ENCODE measurements at places on chromosomes 16 and 17. TPM values are rescaled to one million over a fixed set of nuclear protein-coding genes. Genes with fewer than 3 reads are reported as not detected.

CORO1A gene
- total RNA-seq, result 38.4 TPM

GRCh38 chr17:5675625-5676421, 91.5 kb upstream of the NLRP1 start:
- DNase-seq, result no peak

GRCh38 chr16:27243725-27244362, 24.7 kb downstream of the NSMCE1 start:
- DNase-seq, result no peak

DNA sequence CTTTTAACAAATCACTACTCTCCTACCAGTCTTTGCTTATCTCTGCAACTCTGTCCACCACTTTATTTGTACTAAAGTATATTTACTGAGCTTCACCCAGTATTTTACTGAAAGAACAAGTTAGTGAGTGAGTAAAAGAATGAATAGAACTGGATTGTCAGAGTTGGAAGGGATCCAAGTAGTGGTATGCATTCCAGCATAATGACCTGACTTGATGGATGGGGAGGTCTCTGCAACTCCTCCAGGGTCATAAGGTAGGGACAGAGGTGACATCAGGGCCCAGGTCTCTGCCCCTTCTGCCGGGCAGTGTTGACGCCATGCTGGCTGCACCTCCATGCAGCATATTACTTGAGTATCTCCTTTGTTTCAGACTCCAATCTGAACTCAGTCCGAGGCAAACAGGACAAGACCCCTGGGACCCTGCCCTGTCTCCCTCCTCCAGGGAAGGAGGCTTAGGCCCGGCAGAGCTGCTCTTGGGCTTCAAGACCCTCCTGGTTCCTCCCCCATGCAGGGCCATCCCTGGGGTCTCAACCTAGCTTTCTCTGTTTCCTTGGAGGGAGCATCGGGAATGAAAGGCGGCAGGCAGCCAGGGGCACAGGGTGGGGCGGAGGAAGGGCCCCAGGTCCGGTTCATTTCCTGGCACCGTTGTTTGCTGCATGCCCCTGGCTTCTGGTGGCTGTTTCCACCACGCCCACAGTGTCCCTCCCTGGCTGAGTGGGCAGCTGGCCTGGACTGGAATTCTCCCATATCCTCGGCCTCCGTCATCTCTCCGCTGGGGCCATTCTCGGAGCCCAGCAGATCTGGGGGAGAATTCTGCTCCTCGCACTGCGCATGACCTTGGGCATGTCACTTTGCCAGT, 12.4 kb upstream of the ITGA3 start:
- peak; percentile 87 for DNase-seq

GRCh38 chr17:58534901-58535421, 20.5 kb upstream of the MTMR4 start:
- DNase-seq, result no peak

DNA sequence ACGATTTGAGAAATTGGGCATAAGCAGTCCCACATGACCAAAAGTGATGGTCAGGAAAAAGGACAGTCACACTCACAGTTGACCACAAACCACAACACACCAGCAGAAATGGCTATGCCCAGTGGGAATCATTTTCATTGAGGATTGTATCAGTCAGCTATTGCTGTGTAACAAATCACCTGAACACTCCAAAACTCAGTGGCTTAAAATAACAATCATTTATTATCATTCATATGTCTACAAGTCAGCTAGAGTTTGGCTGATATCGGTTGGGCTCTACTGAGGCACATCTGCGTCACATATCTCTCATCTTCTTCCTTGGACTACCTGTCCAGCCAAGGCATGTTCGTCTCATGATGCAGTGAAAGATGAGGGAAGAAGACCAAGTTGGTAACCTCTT, 93.3 kb downstream of the CMC2 start:
- DNase-seq, result no peak

GRCh38 chr17:76868176-76868668, at the start of gene MGAT5B:
Gene MGAT5B (plus strand): TSS chr17:76868404. CDS start chr17:76869030, 626 bp downstream.
- DNase-seq, result peak; percentile 84

DNA sequence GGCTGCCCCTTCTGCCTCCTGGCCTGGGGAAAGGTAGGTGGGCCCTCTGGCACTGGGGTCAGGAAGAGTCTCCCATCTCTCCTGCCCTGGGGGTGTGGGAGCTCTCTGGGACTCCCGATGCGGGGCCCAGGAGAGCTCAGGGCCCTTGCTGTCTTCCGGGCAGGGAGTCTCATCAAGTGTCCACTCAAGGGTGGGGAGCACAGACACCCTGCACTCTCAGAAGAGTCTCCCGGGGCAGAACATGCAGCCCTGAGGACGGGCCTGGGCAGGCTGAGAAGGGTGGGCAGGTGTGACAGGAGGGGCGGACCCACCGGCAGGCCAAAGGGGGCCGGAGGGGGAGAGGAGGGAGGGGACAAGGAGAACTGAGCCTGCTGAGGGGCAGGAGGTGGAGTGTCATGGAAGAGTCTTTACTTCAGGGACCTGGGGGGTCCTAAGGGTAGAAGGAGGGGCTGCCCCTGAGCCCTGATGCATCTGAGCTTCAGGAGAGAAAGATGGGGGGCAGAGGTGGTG, 8.4 kb upstream of the PKMYT1 start:
- no peak for DNase-seq

SDR42E1 gene
- 1.2 TPM for total RNA-seq

- peak; percentile 42 for DNase-seq
These were observed 9.4 kb upstream of the SPATA2L start for GRCh38 chr16:89710709-89711564.

SLC35G6 gene
- total RNA-seq, result not detected

- no peak for DNase-seq
These were observed 36.8 kb downstream of the CPD start for GRCh38 chr17:30415491-30415890.

TANC2 gene
- 60.7 TPM for total RNA-seq

GRCh38 chr16:15415511-15415985, 18.8 kb upstream of the BMERB1 start:
- no peak for DNase-seq

GRCh38 chr17:45127548-45128300, 4.6 kb downstream of the PLCD3 start:
- peak; percentile 87 for DNase-seq

FOXL1 gene
- 34.4 TPM for total RNA-seq

ADAD2 gene
- total RNA-seq, result not detected

GRCh38 chr16:81938326-81939163, 72.7 kb downstream of the SDR42E1 start:
- no peak for DNase-seq

DNA sequence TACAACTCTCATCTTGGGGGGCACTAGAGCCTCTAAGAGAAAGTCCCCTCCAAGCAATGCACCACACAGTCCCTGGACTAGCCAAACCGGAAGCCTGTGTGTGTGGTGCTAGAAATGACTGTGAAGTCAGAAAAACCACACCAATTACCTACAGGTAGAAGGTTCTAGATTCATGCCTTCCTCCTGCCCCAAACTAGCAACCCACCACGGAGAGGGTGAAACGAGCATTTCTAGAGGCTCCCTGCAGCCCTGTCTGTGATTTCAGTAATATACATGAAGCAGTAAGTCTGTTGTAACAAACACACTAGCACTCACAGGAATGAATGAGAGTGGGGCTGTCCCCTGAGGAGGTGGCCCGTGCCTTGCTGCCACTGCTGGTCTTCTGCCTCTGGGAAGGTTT, 13.6 kb downstream of the ZFHX3 start:
- no peak for DNase-seq

PLCG2 gene
- 48.4 TPM for total RNA-seq

C16orf74 gene
- total RNA-seq, result 0.87 TPM

GRCh38 chr17:45338023-45338781, 21.4 kb upstream of the MAP3K14 start:
- DNase-seq, result peak; percentile 69

ABCA6 gene
- total RNA-seq, result 200 TPM

KIFC3 gene
- 69.7 TPM for total RNA-seq

GABARAPL2 gene
- total RNA-seq, result 106 TPM

DNA sequence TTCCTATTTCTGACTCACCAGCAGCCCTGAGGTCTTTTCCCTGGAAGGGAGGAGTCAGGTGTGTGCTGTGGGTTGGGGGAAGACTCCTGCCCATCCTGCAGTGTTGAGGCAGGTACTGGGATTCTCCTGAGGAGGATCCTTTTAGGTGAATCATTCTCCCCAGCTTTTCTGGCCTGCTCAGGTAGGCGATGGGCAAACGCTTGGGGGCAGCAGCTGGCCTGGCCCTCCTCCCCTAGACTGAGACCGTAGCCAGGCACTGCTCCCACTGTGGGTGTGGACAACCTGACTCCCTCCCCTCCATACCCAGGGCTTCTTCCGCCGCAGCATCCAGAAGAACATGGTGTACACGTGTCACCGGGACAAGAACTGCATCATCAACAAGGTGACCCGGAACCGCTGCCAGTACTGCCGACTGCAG, 15.1 kb downstream of the GJD3 start:
- no peak for DNase-seq

- DNase-seq, result no peak
These were observed 44.1 kb downstream of the ZNF423 start for GRCh38 chr16:49811644-49812334.

- peak; percentile 92 for DNase-seq
These were observed 4.4 kb downstream of the FMNL1 start for GRCh38 chr17:45225964-45226530.

ZFP90 gene
- total RNA-seq, result 17.1 TPM

GRCh38 chr17:7887038-7887481, 1.5 kb upstream of the CHD3 start:
- no peak for DNase-seq

GRCh38 chr16:23015580-23015979, 133.7 kb downstream of the USP31 start:
- no peak for DNase-seq

GRCh38 chr17:32956240-32956970, 28.5 kb downstream of the TMEM98 start:
- no peak for DNase-seq

- DNase-seq, result no peak
These were observed 3.8 kb downstream of the SNX29 start for GRCh38 chr16:11980136-11980844.

CSF3 gene
- 0.39 TPM for total RNA-seq

GRCh38 chr17:74527081-74527480, 4.2 kb downstream of the CD300LB start:
- DNase-seq, result no peak

GRCh38 chr17:48961516-48962233, 6.7 kb downstream of the GIP start:
- no peak for DNase-seq

DNA sequence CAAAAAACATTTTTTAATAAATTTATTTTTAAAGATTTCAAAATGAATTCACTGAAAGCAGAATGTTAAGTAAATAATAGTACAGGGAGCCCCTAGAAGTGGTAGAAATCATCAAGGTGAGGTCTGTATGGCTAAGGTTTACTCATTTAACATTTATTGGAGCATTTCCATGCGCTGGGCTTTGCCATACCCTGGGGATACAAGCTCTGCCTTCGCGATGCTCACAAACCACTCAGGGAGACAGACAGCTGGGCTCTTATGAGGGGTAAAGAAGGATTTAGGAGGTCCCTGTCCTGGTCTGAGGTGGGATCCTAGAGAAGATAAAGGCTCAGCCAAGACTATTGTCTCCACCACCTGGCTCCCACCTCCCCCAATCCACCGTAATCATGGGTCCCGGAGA, 11.3 kb upstream of the LPCAT2 start:
- DNase-seq, result no peak

WIPF2 gene
- total RNA-seq, result 28.6 TPM

LONP2 gene
- total RNA-seq, result 58.7 TPM

KRT23 gene
- 0.39 TPM for total RNA-seq

DNA sequence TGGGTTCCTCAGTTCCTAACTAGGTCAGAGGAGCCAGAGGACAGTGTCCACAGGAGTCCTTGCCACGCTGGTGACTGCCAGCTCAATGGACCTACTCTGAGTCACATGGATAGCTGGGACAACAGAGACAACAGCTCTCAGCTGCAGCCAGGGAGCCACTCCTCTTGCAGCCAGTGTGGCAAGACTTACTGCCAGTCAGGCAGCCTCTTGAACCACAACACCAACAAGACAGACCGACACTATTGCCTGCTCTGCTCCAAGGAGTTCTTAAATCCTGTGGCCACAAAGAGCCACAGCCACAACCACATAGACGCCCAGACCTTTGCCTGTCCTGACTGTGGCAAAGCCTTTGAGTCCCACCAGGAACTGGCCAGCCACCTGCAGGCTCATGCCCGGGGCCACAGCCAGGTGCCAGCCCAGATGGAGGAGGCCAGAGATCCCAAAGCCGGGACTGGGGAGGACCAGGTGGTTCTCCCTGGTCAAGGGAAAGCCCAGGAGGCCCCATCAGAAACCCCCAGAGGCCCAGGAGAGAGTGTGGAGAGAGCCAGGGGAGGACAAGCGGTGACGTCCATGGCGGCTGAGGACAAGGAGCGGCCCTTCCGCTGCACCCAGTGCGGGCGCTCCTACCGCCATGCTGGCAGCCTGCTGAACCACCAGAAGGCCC, 6.7 kb downstream of the ZNF646 start:
- DNase-seq, result no peak

DNA sequence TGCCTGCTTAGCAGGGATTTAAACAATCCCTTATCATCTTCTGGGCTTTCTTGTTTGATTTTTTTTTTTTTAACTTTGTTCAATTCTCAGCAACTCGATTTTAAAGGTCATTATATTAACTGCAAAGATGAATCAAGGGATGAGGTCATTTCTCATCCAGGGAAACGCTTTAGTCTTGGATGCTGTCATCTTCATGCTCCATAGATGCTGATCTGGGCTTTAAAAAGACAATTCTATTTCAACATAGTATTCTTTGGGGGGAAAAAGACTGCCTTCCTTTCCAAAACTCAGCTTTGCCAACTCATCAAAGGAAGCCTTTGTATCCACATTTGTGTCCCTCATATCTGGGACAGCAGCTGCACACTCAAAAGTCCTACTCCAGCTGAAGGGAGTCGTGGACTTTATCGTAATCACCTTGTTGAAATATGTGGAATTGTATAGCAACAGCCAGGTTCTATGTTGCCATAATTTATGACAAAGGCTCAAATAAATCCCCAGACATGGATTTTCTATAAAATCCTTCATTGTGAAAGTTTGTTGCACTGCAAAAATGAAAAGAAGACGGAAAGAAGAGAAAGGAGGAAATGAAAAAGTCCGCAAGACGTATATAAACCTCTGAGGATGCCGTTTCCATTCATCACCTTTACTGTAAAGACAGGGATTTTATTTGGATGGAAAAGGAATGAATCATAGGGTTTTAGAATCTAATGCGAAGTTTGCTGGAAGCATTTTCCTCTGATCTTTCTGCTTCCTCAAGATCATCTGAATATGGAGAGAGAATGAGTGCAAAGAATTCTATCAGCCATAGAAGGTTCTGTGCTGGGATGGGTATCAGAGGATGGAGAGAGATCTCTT, 48.6 kb upstream of the XYLT1 start:
- no peak for DNase-seq

- peak; percentile 79 for DNase-seq
These were observed 19.9 kb downstream of the ARL4D start for GRCh38 chr17:43418441-43419374.

DNA sequence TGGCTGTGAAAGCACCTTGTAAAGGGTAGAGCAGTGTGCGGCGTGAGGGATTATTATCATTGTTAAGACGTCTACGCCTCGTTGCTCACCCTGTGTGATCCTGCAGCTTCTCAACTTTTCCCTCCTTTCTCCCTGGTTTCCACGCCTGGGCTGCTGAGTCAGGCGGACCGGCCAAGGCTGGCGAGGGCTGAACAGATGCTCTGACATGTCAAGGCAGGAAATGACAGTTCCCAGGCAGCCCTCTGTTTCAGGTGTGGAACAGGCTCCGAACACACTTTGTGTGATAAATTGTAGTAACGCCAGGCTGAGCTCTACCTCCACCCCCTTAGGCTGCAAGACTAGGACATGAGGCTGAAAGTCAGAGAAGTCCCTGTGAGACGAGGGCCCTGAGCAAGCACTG, 46.0 kb upstream of the TBX2 start:
- no peak for DNase-seq

CSH1 gene
- not detected for total RNA-seq

TP53TG3 gene
- not detected for total RNA-seq

Data from aorta (tissue), 5 donors.